ENCODE measurements at places on chromosomes 3 and 15.

DNA sequence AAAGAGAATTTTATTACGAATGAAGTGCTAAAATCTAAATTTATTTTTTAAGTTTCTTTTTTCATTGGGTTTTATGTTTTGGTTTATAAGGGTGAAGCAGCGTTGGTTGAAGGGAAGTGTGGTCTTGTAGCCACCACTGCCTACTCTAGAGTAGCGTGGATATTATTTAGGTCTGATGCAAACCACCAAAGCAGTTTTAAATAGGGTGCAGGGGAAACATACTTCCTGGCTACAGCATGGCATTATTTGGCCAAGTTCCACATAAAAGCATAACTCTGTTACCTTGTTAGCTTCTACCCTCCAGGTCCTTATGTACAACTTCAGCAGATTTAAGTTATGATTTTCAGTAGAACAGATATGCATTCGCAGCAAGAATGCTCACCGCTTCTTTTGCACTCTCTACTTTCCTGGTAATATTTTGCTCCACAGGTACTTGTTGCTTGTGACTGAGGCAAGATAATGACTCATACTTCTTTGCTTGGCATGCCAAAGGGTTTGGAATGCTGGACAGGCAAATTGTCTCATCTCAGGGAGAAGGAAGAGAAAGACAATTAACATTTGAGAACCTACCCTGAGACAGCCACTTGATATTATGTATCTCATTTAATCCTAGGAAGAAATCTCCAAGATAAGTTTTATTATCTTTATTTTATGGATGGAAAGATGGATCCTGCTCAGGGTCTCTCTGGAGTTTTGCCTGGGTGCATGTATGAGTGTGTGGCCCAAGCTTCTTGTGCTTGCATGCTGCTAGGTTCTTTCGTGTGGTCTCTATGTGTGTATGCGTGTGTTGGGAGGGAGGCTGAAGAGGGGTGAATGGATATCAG lies 5.4 kb downstream of the TGFBR2 start:
- DNase-seq: peak; percentile 76

DNA sequence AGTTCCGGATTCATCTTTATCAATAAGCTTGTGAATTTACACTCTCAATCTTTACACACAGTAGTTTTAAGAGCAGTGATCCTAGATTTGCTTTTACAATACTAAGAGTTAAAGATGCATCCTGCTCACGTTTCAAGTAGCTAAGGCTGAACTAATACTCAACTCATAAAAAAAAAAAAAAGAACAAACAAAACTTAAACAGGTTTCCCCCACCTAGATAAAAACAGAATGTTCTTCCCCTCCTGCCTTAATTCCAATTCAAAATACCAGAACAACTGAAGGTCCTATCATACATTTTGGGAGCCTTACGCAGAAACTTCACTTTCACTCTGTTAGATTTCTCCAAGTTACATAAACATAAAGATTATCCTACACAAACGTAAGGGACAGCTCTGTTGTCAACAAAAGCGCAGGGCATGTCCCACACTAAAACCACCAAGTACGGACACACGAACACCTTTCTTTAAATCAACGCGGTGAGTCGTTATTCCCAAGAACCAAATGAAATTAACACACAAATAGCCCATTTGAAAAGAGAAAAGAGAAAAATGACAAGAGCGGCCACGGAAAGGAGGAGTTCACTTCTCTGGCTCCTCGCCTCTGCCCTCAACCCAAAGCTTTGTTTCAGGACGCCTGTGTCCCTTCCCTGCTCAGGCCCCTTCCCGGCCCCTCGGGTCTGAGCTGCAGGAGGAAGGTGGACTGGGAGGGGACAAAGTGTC lies 941 bp downstream of the CBLB start:
- DNase-seq: peak; percentile 23

- DNase-seq: no peak
Observed at GRCh38 chr3:10406414-10406813, 85.5 kb upstream of the SEC13 start.

DNA sequence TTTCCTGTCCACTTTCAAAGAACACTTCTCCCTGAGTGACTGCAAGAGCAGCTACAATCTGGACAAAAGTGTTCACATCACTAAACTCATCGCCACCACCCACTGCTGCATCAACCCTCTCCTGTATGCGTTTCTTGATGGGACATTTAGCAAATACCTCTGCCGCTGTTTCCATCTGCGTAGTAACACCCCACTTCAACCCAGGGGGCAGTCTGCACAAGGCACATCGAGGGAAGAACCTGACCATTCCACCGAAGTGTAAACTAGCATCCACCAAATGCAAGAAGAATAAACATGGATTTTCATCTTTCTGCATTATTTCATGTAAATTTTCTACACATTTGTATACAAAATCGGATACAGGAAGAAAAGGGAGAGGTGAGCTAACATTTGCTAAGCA lies 1.8 kb downstream of the CCRL2 start:
- no peak for DNase-seq

- DNase-seq: no peak
Observed at GRCh38 chr3:159739969-159740368, 248.7 kb upstream of the IL12A start.

Data from EL (cell line).